T-helper 22 cell (primary cell): ENCODE measurements at places on chromosomes 2 and 18.

DNA sequence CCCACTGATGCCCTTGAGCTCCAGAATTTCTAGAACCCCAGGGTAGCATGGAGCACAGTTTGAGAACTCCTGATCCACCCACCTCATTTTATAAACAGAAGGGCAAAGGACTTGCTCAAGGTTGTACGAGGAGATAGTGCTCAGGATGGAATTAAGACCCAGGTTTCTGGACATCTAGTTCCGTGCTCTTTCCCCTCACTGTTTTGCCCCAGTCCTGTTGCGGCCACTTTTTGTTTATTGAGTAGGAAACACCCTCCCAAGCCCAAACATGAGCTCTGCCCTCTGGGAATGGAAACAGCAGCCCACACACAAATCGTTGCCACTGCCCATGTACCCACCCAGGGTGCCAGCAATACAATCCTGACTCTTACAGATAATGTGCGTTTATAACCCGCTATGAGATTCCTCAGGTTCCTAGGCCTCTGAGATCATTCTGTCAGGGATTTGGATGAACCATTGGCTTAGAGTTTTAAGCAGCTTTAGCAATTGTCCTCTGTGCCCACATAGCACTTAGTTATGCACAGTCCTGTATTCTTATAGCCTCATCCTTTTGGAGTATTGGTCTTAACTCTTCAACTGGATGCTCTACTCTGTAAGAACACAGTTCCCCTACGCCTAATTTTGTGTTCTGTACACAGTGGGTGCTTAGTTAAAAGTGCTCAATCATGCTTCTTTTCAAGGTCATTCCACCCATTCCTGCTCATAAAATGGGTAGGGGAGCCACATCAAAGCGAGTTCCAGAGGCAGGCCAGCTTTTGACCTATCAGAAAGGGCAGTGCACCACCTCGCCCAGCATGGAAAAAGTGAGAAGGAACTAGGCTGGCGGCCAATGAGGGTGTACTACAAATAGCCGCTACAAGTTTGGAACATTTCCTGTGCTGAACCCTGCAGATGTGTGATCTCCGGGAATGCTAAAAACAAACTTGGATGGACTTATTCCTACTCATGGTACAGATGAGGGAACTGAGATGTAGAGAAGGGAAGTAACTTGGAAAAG lies 60.3 kb upstream of the IGFBP2 start:
- no peak for DNase-seq

- no peak for DNase-seq
Observed at GRCh38 chr2:54652540-54652939, 70.9 kb upstream of the EML6 start.

GRCh38 chr2:100413571-100413970 lies 3.9 kb downstream of the CHST10 start:
- DNase-seq = no peak

DNA sequence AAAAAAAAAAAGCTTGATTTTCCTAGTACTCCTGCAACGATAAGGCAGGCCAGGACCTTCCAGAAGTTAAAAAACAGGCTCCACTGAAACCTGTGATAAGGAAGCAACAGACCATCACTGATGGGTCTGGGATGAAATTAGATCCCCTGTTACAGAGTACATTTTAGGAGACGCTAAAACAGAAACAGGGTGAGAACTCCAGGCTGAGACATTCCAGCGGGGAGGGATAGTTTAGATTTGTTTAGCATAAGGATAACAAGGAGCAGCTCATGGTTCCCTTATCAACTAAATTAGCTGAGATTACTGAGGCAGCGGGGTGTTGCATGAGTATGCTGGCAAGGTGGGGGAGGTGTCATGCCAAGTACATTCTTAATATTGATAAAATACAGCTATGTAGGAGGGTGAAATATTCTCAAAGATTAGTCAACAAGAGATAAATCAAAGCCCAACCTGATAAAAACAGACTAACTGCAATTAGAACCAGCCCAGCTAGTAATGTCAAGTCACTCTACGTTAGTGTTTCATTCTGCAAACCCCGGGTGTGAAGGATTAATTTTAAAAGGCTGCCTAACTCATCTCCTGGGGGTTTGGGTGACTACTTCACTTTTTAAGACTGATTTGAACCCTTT lies 75.0 kb upstream of the BZW1 start:
- no peak for DNase-seq

- DNase-seq = no peak
Observed at GRCh38 chr18:54250846-54251261, 18.5 kb upstream of the POLI start.

DNA sequence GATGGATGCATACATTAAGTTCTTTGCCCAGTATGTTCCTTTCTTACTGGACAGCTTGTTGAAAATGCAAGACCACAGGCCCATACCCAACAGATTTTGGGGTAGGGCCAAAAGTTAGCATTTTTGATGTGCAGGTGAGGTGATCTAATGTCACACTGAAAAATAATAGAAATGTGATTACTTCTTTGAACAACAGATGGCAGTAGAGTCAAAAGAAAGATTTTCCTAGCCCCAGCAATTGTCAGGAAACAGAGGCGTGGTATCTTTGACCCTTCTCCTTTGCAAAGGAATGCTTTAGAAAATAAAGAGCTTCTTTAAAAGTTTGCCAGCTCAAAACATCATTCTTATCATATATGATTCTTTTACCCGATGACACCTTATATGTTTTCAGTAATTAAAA lies 343.6 kb upstream of the SYT4 start:
- DNase-seq = no peak

- no peak for DNase-seq
Observed at GRCh38 chr2:173982918-173983317, 17.7 kb upstream of the SP3 start.

- no peak for DNase-seq
Observed at GRCh38 chr2:42575458-42576064, 7.1 kb downstream of the MTA3 start.

GRCh38 chr2:188444106-188444835 lies 152.6 kb downstream of the GULP1 start:
- DNase-seq = no peak

GRCh38 chr2:196719110-196719872 lies 79.8 kb downstream of the CCDC150 start:
- no peak for DNase-seq

GRCh38 chr18:76764291-76764901 lies 58.0 kb upstream of the ZNF236 start:
- DNase-seq = no peak

GRCh38 chr2:199705538-199705937 lies 145.5 kb downstream of the FTCDNL1 start:
- no peak for DNase-seq
